Left colon (tissue), 2 donors: ENCODE measurements at places on chromosomes 16 and 17.

- DNase-seq = no peak
Measured at GRCh38 chr17:64466019-64466735, 17.3 kb downstream of the MILR1 start.

GRCh38 chr17:12055889-12056288 lies 35.2 kb downstream of the MAP2K4 start:
- no peak for DNase-seq

GRCh38 chr16:82653550-82654511 lies 27.1 kb downstream of the CDH13 start:
- DNase-seq = no peak

- DNase-seq = no peak
Measured at GRCh38 chr16:6374821-6375220, 957.8 kb upstream of the RBFOX1 start.

DNA sequence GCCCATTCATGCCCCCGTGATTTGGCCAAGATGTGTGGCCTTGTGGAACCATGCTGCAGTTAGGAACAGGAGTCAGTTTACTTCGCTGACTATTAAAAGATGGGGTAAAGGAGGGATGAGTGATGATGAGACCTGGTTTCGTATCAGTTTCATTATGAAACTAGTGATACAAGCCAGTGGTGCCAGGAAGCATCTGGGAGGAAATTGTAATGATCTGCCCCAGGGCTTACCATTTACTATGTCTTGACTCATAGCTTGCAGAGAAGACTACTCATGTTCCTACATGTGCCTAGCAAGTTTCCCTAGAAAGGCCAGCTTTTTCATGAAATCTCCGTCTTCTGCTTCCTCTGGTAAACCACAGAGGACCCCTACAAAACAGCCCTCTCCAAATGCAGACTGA lies 23.2 kb downstream of the CDH3 start:
- DNase-seq = no peak

- no peak for DNase-seq
Measured at GRCh38 chr17:61065263-61065773, 334.3 kb upstream of the TBX2 start.

DNA sequence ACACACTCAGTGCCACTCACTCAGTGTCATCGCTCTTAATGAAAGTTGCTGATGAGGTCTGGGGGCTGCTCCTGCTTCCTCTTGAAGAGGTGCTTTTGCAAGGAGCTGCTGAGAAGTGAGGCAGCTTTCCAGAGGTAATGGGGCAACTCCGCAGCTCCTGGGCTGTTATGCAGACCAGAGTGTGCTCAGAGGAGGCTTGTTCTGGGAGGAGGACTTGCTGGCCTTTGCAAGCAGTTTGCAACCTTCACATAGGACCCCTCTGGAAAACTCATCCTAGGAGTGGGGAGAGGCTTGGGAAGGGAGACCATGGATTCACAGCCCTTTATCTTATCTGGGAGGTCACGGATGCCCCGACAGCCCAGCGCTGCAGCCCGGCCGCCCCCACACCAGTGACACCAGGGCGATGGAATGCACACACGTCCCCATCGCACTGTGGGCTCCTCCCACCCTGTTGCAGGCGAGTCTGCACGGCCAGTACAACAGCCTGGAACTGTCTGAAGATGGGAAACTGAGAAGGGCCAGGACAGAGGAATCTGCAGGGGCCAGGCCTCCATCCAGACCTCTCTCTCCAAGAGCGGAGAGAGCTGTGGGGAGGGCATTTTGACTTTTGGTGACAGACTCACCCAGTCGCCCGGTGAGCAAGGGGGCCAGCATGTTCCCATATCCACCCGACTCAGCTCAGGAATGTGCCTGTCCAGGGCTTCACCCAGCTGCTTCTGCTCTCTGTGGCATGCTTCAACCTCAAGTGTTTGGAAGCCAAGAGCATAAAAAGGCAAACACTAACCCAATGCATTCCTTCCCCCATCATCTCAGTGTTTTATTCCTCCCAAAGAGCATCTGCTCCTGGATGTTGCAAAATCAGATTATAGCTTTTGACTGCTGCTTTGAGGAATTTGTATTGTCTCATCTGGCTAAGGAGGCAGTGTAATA lies 78.6 kb upstream of the ZNF469 start:
- no peak for DNase-seq

GRCh38 chr17:14845591-14846281 lies 419.4 kb downstream of the PMP22 start:
- DNase-seq = no peak

DNA sequence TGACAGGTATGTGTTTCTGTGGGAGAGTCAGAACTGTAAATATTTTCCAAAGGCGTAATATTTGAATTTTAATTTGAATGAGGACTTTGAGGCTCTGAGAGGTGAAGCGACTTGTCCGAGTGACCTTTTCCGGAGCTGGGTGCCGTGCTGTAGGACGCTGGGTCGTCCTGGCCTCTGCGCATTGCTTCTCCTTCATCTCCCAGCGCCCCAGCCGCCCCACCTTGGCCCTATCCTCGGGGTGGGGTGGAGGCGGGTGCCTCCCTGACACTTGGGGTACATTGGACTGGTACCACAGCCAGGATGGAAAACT lies 147.8 kb downstream of the SPECC1 start:
- peak; percentile 48 for DNase-seq

DNA sequence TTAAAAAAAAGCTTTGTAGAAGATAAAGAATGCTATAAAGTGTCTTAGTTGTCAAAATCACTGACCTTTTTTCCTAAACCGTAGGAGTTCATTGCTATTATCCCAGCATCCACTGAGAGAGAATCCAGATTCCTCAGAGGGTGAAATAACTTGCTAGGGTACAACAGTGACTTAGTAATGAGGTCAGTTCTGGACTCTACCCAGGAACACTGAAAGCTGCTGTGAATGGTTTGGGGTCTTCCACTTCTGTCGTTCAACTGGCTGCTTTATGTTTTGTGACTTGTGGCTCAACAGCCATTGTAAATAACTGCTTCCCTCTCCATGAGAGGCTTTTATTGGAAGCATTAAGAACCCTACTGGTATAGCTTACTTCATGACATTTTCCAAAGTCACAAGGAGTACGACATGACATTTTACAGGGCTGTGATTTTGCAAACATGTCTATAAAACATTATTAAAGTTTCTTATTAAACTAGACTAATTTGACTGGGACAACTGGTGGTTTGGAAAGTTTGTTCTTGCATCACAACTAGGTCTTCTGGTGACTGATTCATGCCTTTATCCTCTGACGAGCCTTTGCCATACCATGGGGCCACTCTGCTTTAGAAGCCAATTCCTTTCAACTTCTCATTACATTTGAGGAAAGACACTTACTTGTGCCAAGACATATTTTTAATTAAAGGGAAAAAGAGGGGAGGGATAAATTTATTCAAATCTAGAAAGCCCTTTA lies 92.2 kb upstream of the CDH11 start:
- no peak for DNase-seq

- DNase-seq = no peak
Measured at GRCh38 chr17:29585080-29585751, 4.2 kb downstream of the GIT1 start.

DNA sequence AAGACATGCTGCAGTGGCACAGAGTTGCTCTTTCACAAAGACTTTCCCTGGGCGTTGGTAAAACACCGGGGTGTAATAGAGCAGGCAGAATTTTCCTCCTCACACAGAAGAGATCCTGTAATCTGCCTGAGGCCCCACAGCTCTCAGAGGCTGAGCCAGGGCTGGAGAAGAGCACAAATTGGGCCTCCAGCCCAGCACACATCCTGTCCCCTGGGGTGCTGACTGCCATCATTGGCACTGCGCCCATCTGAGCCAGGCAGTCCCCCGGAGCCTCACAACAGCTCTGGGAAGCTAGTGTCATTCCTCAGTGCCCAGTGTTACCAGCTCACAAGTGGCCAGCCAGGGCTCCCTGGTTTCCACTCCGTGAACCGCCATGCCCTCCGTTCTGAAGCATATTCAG lies 119.4 kb downstream of the SOCS1 start:
- no peak for DNase-seq

- peak; percentile 31 for DNase-seq
Measured at GRCh38 chr16:2516391-2517240, 2.9 kb downstream of the ATP6V0C start.

DNA sequence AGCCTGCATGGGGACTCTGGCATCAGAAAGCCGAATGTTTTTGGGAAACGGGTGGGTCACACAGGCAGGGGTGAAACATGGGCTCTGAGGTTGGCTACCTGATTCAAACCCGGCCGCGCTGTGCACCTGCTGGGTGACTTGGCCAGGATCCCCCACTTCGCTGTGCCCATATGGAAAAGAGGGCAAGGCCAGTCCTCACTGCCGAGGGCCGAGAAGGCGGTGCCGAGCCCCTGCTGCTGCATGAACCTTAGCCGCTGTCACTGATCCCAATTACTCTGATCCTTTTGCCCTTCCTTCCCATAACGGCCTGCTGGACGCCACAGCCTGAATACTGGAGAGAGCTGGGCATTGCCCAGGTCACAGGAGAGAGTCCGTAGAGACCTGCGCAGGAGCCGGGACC lies 17.7 kb downstream of the KDM8 start:
- no peak for DNase-seq

GRCh38 chr17:78416791-78417530 lies 38.5 kb downstream of the PGS1 start:
- peak; percentile 68 for DNase-seq

DNA sequence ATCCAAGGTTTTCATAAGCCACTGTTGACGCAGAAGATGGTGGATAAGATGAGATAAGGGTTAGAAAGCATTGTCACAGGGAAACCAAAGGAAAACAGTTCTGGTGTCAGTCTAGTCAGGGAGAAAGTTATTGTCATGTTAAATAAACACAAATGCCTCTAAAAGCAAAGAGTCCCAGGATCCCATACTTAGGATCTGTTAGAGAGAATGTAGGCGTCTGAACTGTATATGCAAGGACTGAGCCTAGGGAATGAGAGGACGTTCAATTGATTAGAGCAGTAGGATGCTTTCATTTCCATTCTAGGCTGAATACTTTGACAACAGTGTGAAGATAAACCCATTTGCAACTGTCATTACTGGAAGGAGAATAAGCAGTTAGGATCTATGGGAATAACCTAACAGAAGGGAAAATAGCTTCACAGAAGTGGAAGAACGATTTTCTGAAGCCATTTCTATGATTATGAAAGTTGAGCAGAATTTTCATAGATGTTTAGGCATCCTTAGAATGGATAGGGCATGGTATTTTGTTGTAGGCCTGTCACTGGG lies 1149.1 kb upstream of the CDH8 start:
- DNase-seq = no peak

DNA sequence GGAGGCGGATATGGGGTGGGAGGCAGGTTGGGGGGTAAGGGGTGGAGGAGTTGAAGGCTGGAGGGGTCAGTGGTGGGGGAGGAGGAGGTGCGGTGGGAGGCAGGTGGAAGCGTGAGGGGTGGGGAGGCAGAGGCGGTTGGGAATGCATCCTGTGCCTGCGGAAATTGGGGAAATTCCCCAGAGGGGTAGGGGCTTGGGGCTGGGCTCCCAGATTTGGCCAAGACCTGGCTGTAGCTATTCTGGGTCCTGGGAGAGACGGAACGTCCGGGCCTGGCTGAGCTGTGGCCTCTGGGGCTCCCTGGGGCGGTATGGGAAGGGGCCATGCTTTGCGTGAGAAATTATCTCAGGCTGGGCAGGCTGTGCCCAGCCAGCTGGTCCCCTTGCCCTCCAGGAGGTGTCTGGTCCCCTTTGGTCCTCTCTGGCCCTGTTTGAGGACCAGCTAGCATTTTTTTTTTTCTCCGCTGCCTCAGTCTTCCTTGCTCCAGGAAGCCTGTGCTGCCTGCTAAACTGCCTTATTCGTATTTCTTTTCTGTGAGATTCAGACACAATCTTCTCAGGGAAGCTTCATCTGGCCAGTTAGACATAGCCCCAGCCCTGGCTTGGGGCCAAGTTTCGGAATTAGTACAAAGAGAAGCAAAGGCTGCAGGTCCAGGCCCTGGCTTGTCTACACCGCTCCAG lies 7.3 kb upstream of the TRPV2 start:
- peak; percentile 78 for DNase-seq

DNA sequence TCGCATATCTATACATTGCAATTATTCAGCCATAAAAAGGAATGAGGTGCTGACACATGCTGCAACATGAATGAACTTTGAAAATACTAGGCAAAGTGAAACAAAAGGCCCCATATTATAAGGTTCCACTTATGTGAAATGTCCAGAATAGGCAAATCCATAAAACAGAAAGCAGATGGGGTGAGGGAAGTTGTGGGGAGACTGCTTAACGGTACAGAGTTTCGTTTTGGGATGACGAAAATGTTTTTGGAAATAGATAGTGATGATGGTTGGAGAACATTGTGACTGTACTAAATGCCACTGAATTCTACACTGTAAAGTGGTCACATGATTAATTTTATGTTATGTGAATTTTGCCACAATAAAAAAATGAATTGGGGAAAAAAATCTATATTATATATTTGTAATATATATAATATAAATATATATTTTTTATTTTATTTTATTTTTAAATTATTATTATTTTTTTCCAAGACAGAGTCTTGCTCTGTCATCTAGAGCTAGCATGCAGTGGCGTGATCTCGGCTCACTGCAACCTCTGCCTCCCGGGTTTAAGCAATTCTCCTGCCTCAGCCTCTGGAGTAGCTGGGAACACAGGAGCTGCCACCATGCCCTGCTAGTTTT lies 4.2 kb upstream of the GNA13 start:
- DNase-seq = no peak

DNA sequence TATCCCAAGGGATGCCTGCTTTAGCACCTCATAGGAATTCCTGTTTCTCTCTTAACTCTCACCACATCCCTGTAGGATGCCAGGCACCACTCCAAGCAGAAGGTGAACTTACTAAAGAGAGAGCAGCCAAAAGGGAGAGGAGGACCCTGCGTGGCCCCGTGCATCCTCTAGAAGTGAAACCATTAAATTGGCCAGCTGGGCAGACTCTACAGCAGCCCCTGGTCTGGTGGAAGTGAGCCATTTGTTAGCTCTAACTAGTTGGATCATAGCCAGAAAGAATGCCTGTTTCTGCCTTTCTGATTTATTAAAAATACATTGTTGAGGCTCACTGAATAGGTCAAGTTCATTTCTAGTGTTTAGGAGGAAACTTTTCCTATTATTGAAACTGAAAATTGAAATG lies 22.3 kb downstream of the TMEM11 start:
- DNase-seq = no peak

- DNase-seq = no peak
Measured at GRCh38 chr16:15460601-15461000, 26.2 kb downstream of the BMERB1 start.

GRCh38 chr17:21352981-21353265 lies 23.2 kb upstream of the KCNJ12 start:
- DNase-seq = no peak

GRCh38 chr17:50710025-50710424 lies 2.3 kb upstream of the ANKRD40 start:
- DNase-seq = no peak

DNA sequence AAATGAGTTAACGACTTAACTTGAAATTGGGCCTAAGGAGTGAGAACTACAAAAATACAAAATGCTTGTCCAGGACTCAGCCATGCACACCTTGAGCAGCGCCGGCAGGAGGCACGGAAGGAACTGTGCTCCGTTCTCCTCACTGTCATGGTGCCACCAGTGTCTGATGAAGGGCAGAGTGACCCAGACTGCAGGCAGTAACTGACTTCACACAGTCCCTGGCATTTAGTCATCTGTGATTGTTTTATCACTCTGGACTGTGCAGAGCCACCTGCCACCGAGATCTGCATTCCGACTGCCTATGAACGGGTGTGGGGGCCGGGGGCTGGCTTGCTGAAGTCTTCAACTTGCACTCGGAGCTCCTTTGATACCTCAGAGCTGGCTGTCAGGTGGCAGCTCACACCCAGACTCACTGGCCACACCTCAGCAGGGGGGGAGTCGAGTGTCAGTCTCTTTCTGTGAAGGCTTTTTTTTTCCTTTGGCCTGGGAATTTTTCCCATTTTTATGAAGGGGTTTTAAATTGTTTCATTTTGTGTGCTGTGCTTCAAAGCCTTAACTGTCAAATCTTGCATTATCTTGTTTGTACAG lies 20.2 kb upstream of the ENDOV start:
- DNase-seq = no peak

- no peak for DNase-seq
Measured at GRCh38 chr17:2795441-2796163, 636 bp upstream of the RAP1GAP2 start.
